ENCODE measurements at places on chromosomes 5 and 9.
A peak's percentile ranks its signal among the peaks of the same experiment; 100 is the strongest.

DNA sequence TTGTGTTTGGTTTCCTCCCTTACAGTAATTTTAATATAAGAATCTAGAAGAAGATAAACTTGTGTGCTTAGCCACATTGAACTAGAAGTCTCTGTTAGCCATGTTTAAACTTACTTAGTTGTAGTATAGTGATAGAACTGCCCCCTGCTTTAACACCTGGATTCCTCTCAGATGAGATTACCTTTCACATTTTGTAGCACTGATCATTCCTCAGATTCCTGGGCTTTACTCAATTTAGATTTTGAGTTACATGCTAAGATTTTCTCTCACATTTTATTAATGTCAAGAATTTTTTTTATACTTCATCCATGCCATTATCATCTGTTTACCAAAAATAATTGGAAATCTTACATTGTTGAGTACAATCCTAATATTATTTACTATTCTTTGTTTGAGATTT lies 70.5 kb downstream of the GPBP1 start:
- DNase-seq, result no peak

- peak; percentile 45 for DNase-seq
Measured at GRCh38 chr9:78821126-78821822, 524.3 kb downstream of the PSAT1 start.

DNA sequence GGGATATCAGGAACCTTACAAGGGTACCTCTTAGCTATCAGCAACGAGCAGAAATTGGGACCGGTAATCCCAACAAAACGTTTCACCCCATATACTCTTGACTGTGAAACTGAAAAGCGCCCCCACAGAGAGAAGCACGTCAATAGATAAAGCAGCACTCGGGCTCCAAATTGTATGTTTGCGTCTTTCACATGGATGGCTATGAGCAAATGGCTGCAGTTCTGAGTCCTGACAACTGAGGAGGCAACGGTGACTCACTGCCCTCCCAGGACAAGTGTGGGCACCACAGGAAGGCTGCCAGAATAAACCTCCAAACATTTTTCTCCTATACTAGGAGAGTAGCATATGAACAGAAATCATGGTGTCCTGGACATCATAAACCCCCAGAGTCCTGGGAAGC lies 36.6 kb downstream of the SEMA4D start:
- DNase-seq, result no peak

DNA sequence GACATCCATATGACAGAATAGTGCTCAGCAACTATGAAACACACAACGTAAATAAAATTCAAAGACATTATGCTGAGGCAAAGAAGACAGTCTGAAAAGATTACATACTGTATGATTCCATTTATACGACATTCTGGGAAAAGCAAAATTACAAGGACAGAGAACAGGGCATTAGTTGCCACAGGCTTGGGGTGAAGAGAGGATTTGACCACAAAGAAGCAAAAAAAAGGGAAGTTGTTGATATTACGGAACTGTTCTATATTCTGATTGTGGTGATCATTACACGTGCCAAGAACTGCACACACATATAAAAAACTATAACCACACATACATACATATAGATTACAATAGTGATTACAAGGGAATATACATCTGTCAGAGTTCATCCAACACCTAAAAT lies 24.1 kb downstream of the CDK5RAP2 start:
- no peak for DNase-seq

- DNase-seq, result peak; percentile 93
Measured at GRCh38 chr9:129270903-129271431, 92.9 kb upstream of the IER5L start.

GRCh38 chr5:73135429-73136054 lies 15.2 kb downstream of the TMEM171 start:
- no peak for DNase-seq

DNA sequence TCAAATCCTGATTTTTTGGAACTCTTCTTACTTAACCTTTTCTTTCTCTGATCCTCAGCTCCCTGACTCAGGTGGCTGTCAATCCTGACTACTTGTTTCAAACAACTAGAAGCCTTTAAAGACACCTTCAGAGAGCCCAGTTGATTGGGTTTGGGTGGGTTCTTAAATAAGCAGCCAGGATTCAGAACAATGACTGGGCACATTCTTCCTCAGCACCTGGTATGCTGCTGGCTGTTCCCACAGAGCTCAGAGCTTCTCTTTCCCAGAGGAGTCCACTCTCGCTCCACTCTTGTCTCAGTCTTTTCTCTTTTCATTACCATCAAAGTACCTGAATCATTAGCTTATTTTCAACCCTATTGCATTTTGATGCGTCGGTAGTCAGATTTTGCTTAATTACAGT lies 22.5 kb downstream of the PCSK5 start:
- no peak for DNase-seq

DNA sequence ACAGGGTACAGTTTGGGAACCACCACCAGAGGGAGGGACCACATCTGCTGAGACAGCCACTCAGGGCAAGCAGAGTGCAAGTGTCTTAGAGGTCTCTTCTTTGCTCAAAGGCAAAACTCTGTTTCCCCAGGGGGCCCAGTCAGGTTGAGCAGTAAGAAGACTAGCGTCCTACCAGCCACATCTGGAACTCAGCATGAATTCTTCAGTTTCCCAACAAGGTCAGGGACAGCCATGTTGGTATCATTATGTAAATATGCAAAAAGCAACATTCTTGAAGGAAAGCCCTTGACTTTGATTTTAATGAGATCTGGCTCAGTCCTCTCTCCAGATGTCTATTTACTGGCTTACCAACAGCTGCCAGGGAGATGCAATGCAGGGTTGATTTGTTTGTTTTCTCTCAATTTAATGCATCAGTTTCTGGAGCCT lies 46.7 kb downstream of the TGFBI start:
- no peak for DNase-seq

DNA sequence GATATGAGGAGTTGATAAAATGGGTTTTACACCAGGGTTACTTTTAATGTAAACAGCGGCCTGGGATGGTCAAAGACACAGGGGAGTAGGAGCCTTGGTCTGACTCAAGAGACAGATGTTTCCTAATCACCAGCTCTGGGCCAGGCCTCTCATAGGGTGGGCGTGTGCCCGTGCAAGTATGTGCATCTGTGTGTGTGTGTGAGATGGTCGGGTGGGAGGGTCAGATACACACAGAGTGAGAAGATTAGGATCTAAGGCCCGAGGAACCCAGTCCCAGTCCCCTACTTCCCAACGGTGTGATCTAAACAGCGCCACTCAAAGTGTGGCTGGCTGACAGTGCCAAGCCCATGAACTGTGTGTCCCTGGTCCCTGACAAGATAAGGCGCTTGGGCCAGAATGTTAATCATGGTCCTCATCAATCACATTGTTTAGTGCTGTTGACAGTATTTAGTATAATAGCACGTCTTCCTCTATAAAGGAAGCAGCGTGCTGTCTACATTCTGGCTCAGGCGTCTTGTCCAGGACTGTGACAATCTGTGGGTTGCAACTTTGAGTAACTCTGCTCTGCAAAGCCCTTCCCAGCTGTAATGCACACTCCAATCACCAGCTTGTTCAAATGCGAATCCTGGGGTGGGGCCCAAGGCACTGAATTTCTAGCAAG lies 173.7 kb downstream of the DAB2IP start:
- no peak for DNase-seq
